ENCODE measurements at places on chromosomes 3 and 15.

DNA sequence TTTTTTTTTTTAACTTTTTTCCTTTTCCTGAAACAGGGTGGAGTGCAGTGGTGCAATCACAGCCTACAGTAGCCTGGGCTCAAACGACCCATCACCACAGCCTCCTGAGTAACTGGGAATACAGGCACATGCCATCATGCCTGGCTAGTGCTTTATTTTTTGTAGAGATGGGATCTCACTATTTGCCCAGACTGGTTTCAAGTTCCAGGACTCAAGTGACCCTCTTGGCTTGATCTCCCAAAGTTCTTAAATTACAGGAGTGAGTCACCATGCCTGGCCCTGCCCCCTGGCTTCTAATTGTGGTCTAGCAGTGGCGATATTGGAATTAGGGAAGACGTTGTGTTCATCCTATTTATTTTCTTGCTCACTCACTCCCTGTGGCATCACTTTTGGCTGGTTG is 1138.4 kb downstream of the SI start:
- DNase-seq, result no peak

DNA sequence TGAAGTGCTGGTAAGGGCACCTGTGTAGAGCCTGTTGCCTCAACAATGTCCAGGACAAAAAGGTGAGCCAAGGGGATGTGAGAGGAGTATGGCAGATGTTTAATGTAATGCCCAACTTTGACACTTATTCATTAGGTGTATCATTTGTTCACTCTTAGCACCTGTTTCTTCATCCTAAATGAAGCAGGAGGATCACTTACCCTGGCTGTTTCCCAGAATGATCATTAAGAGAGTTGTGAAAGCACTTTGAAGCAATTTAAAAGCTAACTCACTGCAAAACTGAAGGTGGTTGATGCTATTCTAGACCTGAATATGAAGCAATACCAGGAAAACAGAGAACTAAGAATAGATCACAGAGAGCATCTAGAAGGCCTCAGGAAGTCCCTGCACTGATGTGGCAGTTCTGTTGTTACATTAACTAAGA is 3.4 kb upstream of the HHLA2 start:
- DNase-seq, result peak; percentile 58

DNA sequence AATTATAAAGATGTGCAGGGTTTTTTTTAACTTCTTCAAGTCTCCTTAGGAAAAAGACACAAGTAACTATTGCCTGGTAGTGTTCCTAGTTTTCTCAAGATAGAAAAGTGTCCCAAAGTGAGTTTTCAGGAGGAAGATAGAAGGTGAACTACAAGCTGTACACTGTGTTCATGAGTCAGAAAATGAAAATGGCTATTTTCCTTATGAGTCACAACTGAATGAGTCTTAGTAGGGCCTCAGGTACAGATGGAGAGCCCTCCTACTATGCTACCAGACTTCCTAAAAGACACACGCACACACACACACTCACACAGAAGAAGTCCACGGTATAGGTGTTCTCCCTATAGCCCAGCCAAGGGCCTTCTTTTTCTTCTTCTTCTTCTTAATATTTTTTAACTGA is 3.1 kb downstream of the MYO1E start:
- no peak for DNase-seq

GRCh38 chr3:157589211-157589610 is 86.0 kb upstream of the VEPH1 start:
- no peak for DNase-seq

- DNase-seq, result no peak
These were observed 24.0 kb upstream of the RAD18 start for GRCh38 chr3:8987226-8987625.

- peak; percentile 88 for DNase-seq
These were observed 126.5 kb downstream of the FMN1 start for GRCh38 chr15:33068007-33068481.

GRCh38 chr3:7573330-7573729 is 712.4 kb downstream of the GRM7 start:
- no peak for DNase-seq

DNA sequence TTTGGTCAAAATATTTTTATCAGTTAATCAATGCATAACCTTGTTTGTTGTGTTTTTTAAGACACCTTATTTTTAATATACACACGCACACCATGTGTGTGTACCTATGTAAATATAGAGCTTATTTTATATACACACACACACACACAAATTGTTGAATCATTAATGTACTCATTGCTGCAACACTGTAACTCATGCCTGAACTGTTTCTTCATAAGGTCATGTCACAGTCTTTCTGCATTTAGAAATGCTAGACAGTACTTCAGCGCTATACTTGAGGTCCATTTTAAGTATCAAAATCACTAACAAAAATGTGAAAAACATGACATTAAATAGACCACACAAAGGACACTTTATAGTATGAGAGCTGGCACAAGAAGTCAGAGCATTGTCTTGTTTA is 589.4 kb downstream of the SI start:
- DNase-seq, result no peak

DNA sequence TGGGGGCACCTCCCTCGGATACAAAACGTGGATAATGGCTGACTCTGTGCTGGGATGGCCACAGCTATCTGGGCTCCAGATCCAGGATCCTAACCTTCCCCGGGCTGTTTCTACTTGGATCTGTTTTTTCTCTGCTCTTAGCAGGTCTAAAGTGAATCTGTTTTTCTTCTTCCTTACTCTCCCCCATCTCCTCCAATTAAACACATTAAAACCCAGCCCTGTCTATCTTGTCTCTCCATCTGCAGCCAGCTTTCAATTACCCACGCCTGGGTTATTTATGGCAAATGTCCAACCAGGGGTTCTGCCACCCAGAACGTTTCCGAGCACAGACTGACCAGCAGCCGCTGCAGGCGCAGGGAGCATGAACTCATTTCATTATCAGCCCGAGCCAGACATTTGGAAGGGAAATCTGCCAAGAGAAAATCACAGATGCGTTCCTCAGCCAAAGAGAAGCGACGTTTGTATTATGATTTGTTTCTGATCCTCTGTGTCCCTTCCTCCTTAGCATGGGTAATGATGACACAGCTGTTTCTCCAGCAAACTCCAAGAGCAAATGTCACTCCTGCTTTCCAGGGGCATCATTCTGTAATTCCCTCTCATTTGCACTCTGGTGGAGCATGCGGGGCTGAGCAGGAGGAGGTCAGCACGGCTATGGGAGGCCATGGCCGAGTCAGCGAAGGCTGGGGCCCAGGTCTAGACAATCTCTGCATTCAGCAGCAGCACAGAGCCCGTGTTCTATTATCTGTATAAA is 42.0 kb downstream of the UMPS start:
- peak; percentile 65 for DNase-seq

DNA sequence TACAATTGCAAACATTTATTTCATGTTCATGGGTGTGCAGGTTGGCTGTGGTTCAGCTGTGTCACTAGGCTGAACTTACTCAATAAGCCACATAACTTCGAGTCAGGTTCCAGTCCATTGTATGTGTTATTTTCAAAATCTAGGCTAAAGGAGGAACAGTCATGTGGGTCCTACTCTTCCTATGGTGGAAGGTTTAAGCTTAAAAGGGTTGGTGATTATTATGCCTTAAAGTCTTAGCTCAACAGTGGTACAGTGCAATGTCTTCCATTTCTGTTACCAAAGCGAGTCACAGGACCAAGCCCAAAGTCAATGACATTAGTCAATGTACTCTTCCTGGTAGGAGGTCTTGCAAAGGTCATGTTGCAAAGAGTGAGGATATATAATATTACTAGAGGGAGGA is 78.2 kb downstream of the ATG7 start:
- no peak for DNase-seq

- DNase-seq, result no peak
These were observed 14.7 kb downstream of the PAK2 start for GRCh38 chr3:196754091-196754981.

DNA sequence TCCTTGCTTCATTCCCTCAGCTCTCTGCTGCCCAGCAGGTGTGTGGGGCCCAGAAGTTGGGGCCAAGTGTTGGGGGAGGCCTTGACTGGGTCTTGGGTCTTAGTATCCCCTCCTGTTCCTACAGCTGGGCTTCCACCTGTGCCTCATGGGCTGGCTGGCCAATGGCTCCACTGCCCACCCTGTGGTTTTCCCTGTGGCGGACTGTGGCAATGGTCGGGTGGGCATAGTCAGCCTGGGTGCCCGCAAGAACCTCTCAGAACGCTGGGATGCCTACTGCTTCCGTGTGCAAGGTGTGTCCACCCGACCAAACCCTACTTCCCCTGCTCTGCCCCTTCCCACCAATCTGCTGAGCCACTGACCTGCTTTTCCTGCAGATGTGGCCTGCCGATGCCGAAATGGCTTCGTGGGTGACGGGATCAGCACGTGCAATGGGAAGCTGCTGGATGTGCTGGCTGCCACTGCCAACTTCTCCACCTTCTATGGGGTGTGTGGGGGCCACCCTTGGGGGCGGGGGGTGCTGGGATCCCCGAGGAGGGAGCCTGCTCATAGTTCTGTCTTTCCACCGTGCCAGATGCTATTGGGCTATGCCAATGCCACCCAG is 10.9 kb downstream of the NT5DC2 start:
- DNase-seq, result no peak

DNA sequence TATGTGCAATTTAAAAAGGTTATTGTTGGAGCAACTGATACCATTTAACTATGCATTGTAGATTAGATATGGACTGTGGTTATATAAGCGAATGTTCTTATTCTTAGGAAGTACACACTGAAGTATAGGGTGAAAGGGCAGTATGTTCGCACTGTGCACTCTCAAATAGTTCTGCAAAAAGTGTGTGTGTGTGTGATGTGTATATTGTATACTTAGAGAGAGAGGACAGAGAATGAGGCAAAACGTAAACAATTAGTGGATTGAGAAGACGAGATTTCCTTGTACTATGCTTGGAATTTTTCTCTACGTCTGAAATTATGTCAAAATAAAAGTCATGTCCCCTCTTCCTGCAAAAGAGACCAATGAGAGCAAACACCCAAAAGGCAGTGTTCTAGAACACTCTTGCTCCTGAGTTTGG is 30.4 kb downstream of the LSM3 start:
- DNase-seq, result no peak

GRCh38 chr3:106428565-106428994 is 559.8 kb upstream of the CBLB start:
- no peak for DNase-seq

GRCh38 chr15:78479650-78480049 is 27.7 kb upstream of the HYKK start:
- no peak for DNase-seq

- DNase-seq, result no peak
These were observed 38.9 kb downstream of the SLC25A26 start for GRCh38 chr3:66259566-66260255.

DNA sequence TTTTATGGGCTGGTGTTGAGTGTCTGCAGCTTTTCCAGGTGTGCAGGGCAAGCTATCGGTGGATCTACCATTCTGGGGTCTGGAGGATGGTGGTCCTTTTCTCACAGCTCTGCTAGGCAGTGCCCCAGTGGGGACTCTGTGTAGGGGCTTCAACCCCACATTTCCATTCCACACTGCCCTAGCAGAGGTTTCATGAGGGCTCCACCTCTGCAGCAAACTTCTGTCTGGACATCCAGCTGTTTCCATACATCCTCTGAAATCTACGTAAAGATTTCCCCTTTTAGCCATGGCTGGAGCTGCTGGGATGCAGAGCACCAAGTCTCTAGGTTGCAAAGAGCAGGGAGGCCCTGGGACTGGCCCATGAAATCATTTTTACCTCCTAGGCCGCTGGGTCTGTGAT is 11.6 kb downstream of the RFX7 start:
- no peak for DNase-seq

GRCh38 chr3:21533002-21533401 is 218.0 kb downstream of the ZNF385D start:
- DNase-seq, result no peak

DNA sequence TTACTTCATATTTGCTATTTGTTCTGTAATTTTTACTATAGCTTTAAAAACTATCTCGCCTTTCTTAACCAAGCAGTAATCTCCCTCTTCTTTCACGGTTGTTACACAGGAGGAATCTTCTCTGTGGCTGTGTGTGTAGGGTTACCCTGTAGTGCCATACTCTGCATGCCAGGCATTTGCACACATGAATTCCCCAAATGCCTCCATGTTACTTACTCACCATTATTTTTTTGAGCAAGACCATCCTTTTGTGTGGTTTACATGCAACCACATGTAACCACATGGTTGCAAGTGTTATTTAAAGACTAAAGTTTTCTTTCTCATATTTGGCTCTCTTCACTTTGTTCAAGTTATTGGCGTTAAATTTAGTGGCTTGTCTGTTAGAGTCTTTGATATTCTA is 45.5 kb downstream of the HPS3 start:
- no peak for DNase-seq

DNA sequence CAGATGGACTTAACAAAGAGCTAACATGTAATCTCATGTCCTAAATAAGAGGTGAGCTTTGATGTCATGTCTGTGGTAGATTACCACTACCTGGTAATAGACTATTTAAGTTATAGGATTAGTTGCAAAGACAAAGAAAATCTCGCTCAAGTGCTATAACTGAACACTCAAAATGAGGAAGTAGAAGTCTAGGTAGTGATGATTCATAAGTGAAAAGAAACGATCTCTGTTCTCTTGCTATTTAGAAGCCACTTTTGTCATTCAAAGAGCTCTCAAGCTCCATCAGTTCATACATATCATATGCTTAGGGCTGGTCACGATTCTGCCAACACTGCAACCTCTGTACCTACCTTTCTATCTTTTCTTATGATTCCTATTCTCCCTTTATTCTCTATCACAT is 110.9 kb downstream of the EDEM1 start:
- DNase-seq, result peak; percentile 15

GRCh38 chr3:10008588-10009344 is 17.5 kb upstream of the FANCD2 start:
- peak; percentile 84 for DNase-seq

- no peak for DNase-seq
These were observed 80.6 kb upstream of the CHD2 start for GRCh38 chr15:92819278-92820235.

GRCh38 chr3:10160346-10160745 is 4.4 kb upstream of the IRAK2 start:
- DNase-seq, result no peak

DNA sequence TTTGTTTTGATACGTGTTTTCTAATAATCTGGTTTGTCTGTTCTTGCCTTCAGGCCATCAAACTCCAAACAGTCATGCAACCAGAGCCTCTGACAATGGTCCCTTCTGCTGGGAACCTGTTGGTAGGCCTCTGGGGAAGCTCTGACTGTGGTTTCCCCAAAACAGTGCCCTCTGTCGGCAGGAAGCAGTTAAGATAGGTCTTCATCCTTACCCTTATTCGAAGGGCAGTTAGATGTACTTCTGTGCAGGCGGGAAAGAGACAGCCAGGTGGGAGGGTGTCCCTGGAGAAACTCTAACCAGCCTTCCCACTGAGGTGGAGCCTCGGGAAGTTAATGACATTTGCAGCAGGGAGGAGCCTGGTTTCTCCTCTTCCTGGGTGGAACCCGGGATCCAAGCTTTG is 81.6 kb upstream of the CHMP2B start:
- DNase-seq, result peak; percentile 22

Measured in RPMI8226 (cell line).